ENCODE measurements at places on chromosomes 6 and 20. TPM values are rescaled to one million over a fixed set of nuclear protein-coding genes. Genes with fewer than 3 reads are reported as not detected.

The DEFB118 gene
- total RNA-seq, result not detected

The ADGRG6 gene
- 3.3 TPM for total RNA-seq

The FERMT1 gene
- not detected for total RNA-seq

The FGD2 gene
- 0.55 TPM for total RNA-seq

The NRN1 gene
- not detected for total RNA-seq

The NOL7 gene
- total RNA-seq, result 114 TPM

The CALHM4 gene
- not detected for total RNA-seq

DNA sequence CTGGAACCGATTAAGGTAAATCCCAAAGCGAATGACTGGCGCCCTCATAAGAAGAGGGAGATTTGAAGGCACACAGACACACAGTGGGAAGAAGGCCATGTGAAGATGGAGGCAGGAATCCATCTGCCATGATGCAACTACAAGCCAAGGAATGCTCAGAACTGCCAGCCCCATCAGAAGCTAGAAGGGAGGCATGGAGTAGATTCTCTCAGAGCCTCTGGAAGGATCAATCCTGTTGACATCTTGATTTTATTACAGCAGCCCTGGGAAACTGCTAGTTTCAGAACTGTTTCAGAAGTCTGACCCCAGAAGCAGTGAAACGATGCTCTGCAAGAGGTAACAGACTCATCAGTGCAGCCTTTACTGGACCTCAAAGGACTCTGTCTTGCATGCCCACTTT lies 103.5 kb upstream of the GPR6 start:
- no peak for DNase-seq

DNA sequence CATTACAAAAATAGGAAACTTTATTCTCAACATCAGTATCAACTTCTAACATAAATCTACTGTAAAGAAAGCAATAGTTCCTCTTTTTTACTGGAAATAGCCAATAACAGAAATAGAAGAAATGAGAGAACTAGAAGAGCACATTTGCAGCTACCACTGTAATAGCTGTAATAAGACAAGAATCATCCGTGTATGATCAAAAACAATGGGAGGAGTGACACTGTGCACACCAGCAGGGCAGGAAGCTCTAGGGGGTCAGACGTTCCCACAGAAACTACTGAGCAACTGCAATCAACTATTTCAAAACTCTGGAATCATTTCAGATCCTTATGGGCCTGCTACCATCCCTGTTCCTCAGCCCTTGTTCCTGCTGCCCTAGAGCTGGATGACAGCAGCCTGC lies 43.7 kb downstream of the NINL start:
- DNase-seq, result no peak

DNA sequence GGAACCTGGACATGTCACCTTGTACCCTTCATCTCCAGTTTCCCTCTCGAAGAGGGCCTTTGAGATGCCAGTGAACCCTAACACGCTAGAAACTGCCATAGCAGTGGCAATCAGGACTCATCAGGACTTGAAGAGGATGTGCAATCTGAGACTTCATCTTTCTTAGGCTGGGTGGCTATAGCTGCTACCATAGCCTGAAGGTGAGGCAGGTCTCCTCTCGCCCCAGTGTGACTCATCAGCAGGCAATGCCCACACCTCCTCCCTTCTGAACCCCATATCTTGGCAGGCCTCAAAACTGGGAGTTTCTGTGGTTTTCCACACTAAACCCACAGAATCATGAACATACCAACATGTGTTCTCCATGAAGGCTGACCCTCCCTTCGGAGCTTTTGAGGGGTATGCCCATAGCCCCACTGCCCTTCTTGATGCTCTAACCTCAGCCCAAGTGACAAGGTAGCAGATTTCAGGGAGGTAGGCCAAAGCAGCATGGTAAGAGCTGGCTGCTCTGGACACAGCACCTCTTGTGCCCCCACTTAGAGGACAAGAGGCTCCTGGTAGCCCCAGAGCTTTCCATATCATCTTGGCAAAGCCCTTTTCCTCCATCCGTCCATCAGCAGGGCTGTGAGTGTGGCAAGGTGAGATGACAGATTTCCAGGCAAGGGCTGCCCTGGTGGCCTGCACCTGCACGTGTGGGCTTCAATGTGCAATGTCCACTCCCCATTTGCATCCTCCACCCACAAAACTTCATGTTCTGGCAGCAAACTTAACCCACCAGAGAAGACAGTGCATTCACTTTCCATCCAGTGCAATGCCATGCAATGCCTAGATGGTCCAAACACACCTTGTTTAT lies 2.6 kb downstream of the BLCAP start:
- DNase-seq, result no peak

GRCh38 chr6:149471801-149472200 lies 13.0 kb downstream of the ZC3H12D start:
- DNase-seq, result no peak

GRCh38 chr20:52592567-52592966 lies 379.6 kb upstream of the TSHZ2 start:
- DNase-seq, result no peak

- DNase-seq, result no peak
These were observed 27.3 kb downstream of the SRSF3 start for GRCh38 chr6:36621371-36621855.

- DNase-seq, result peak; percentile 80
These were observed 760 bp upstream of the IBTK start for GRCh38 chr6:82248273-82248735.

DNA sequence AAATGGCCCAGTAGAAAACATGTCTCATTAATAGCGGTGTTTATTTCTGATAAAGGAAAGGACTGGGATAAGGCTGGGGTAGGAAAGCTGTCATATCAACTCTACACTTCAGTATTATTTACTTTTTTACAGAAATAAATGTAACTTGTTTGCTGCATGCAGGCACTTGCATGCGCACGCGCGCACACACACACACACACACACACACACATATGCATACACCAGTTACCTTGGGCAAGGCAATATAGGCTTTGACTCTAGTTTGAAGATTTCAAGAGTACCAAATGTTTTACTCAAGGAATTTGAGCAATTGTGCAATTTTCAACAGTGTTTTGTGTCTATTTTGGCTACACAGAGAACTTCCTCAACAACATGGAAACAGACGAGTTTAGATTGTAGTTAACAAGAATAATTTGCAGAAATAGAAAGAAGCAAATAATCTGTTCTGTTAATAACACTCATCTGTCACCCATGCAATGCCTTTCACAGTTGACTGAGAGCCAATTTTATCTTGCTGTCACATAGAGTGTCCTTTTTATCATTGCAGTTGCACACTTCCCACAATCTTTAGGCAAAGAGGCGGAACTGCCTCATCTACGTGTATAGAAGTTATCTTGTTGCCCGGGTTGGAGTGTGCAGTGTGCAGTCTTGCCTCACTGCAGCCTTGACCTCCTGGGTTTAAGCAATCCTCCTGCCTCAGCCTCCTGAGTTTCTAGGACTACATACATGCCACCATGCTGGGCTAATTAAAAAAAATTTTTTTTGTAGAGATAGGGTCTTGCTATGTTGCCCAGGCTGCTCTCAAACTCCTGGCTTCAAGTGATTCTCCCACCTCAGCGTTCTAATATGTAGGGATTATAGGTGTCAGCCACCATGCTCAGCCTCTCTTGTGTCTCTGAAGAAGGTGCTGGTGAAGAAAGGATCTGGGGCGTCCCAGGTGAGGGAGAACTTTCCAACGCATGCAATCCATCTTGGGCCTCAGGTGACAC lies 74.8 kb upstream of the SHLD1 start:
- DNase-seq, result no peak

DNA sequence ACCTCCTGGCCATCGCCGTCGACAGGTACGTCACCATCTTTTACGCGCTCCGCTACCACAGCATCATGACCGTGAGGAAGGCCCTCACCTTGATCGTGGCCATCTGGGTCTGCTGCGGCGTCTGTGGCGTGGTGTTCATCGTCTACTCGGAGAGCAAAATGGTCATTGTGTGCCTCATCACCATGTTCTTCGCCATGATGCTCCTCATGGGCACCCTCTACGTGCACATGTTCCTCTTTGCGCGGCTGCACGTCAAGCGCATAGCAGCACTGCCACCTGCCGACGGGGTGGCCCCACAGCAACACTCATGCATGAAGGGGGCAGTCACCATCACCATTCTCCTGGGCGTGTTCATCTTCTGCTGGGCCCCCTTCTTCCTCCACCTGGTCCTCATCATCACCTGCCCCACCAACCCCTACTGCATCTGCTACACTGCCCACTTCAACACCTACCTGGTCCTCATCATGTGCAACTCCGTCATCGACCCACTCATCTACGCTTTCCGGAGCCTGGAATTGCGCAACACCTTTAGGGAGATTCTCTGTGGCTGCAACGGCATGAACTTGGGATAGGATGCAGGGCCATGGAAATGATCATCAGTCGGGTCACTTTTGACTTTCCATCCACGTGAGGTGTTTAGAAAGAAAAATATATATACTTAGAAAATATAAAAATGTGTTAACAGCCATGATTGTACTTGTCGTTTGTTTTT lies 868 bp downstream of the MC3R start:
- DNase-seq, result no peak

DNA sequence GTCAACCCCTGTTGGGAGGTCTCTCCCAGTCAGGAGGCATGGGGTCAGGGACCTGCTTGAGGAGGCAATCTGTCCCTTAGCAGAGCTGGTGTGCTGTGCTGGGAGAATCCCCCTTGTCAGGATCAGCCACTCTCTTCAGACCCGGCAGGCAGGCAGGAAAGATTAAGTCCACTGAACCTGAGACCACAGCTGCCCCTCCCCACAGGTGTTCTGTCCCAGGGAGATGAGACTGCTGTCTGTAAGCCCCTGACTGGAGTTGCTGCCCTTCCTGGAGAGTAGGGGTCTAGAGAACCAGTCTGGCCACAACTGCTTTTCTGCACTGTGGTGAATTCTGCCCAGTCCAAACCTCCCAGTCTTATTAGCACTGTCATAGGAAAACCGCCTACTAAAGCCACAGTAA lies 677.8 kb upstream of the POU3F2 start:
- DNase-seq, result no peak

- peak; percentile 23 for DNase-seq
These were observed 113.8 kb downstream of the PRND start for GRCh38 chr20:4835244-4836177.

DNA sequence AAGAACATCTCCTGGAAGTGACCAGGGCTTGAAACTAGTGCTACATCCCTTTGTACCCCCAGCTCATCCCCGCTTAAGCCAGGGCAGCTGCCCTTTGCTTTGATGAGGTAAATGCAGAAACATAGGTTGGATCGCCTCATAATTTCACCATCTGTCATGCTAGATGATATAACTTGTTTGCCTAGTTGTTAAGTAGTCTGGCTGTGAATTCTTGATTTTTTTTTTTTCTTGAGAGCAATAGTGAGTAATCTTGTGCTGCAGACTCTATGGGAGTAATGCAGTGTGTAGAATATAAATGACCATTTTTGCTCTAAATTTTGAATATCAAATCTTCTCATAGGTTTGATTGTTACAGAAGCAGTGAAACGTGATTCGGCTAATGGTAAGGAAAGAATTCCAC lies 4.1 kb downstream of the TRDN start:
- no peak for DNase-seq

- DNase-seq, result no peak
These were observed 5.7 kb downstream of the MAFB start for GRCh38 chr20:40683221-40683893.

GRCh38 chr6:36685926-36686667 lies 7.6 kb downstream of the CDKN1A start:
- DNase-seq, result no peak

DNA sequence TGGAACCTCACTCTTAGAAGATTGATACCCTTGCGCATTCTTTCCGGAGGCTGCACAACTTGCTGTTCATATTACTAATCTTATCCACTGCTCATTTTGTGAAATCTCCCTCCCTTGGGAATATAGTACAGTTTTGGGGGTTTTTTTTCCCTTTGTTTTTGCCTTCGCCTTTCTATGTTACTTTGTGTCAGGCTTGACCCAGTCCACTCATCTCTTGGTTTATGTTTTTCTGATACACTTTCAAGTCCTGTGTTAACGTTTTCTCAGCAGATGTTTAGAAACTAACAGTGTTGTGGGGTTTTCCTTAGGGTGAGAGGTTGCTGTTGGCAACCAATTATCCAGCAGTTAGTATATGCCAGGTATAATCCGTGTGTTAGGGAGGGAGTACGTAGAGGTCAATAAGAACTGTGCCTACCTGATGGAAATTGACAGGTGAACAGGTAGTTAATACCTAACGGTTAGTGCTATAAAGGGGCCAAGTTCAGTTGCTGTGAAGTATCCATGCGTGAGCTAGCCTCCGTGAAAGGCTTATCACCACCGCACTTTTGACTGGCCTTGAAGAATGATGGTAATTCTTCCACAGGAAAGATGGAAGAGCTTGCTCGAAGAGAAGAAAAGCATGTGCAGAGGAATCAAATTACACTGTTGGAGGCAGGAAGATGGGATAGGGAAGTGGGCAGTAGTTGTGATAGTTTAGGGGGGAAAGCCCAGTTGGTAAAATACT lies 1.4 kb downstream of the NFYA start:
- DNase-seq, result peak; percentile 53

- DNase-seq, result no peak
These were observed 24.6 kb downstream of the PDSS2 start for GRCh38 chr6:107434812-107435211.

DNA sequence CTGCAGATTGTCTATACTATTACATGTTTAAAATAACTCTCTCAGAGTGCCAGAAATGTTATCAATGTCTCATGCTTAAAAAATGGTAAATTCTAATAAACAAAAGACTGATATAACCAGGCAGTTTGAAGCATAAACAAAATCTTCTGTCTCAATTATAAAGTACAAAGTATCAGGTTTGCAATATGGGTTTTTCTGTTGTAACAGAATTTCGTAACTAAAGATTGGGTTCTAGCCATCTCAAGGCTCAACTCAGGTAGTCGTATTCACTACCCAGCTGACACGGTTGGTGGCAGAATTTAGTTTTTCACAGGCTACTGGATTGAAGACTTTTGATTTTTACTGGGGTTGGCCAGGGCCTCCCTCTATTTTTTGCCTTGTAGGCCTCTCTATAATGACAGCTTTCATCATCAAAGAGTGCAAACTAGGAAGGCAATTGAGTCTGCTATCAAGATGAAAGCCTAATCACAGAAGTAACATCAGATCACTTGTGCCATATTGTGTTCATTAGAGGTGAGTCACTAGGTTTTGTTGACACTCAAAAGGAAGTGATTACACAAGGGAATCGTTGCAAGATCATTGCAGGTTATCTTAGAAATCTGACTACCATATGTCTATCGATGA lies 3.6 kb downstream of the CYP39A1 start:
- DNase-seq, result no peak

DNA sequence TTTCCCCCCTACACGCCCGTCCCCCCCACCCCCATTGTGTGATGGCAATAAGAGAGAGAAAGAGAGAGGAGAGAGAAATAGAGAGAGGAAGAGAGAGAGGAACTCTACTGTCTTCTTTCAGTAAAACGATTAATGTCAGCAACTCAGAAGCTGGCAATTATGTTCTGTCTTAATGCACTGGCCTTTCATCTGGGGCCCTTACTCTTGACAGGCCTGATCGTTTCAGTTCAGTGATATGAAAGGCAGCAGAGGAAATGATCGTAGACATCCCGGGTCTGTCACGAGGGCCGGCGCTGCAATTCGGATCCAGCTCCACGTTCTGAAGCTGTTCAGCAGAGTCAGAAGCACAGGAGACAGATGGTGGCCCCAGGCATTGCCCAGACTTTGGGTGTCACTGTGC lies 308.9 kb downstream of the ZNF217 start:
- DNase-seq, result no peak

- no peak for DNase-seq
These were observed 306.7 kb downstream of the CDH4 start for GRCh38 chr20:61558726-61559125.

- no peak for DNase-seq
These were observed 306.7 kb downstream of the PLCB1 start for GRCh38 chr20:8438748-8439147.

- DNase-seq, result peak; percentile 25
These were observed 5.9 kb downstream of the NHSL1 start for GRCh38 chr6:138493413-138493812.

Data from G401 (cell line).